ENCODE measurements at places on chromosomes 4 and X. TPM values are rescaled to one million over a fixed set of nuclear protein-coding genes. Genes with fewer than 3 reads are reported as not detected.

DNA sequence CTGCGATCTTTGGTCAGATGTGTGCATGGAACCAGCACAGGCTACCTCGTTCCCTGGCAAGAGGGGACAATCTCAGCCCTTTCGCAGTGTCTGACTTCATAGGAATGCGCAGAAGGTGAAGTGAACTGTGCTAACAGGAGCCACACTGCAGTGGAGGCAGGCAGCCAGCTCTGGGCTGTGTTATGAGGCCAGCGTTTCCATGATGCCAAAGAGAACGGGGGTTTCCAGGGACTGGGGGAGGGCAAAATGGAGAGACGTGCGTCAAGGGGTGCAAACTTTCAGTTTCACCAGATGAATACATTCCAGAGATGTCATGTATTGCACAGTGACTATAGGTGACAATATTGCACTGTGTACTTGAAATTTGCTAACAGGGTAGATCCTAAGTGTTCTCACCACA is 30.4 kb downstream of the CLDN34 start:
- no peak for DNase-seq

- DNase-seq: no peak
These were observed 1.5 kb downstream of the FHDC1 start for GRCh38 chr4:152937336-152938236.

- DNase-seq: no peak
These were observed 48.3 kb downstream of the PDK3 start for GRCh38 chrX:24513416-24513815.

DNA sequence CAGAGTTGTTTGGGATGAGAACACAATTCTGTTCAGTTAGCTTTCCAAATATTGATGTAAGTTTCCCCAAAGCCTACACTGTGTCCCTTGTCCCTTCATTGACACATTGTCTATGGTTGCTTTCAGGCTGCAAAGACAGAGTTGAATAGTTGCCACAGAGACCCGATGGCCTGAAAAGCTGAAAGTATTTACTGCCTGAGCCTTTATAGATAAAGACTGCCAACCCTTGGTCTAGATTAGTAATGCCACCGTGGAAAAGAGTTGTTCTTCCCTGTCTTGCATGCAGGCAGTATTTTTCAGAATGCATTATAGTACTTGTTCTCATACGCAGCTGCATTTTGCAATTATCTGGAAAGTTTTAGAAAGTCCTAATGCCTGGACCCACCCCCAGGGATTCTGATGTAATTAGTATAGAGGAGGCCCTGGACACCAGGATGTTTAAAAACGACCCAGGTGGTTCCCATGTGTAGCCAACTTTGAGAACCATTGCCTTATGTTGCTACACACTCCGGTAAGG is 180.8 kb downstream of the FRMPD4 start:
- DNase-seq: no peak

DNA sequence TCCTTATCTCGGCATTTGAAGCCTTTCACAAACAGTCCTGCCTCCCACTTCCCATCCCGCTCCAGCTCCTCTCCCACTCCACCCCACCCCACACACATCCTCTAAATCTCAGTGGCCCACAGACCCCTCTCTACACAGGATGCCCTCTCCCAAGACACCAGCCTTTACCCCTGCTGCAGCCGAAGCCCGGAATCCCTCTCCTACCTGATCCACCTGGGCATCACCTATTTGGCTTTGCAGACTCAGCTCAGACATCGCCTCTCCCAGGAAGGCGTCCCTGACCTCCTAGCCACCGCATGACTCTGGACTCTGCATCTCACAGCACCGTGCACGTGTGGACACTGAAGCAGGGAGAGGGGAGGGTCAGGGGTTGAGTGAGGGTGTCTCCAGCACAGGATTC is 11.5 kb downstream of the PPP2R2C start:
- DNase-seq: no peak

DNA sequence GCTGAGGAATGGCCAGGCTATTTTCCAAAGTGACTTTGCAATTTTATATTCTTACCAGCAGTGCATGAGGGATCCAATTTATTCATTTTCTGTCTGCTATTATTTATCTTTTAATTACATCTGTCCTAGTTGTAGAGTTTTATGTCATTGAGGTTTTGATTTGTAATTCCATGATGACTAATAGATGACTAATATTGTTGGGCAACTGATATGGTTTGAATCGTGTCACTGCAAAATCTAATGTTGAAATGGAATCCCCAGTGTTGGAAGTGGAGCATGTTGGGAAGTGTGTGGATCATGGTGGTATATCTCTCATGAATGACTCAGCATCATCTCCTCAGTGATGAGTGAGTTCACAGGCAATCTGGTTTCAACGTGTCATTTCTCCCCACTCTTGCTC is 201.5 kb downstream of the TBX22 start:
- no peak for DNase-seq

GRCh38 chr4:156961196-156962057 is 10.2 kb downstream of the PDGFC start:
- no peak for DNase-seq

DNA sequence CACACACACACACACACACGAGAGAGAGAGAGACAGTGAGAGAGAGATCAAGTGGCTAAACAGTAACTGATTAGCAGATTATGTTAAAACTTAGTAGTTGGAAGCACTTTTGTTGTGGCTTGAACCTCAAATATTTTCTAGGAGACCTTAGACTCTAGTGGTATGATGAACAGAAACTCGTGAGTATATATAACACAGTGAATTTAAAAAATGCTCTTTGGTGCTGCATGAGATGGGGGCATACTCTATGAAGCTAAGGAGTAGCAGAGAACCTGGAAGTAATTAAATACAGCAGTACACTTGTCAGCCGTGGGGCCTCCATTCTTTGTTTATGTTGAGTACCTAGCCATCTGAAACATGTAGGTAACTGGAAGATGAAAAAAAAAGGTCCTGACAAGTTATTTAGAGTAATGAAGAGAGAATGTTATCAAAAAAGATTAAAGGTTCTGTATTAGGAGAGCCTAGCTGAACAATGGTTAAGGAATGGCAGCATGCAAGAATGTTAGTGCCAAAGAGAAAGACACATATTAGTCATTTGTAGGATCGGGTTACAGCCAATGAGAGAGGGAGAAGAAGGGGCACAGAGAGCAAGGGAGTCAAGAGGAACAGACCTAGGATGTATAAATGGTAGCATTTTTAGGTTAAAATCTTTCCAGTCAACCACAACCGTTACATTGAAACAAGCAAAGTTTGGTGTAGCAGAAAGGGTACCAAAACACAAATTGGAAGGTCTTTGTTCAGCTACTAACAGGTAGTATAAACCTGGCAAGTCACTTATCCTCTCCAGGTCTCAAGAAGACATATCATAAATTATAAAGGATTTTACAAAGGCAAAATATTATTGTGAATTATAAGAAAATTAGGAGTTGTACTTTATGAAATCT is 316.7 kb upstream of the DIPK2B start:
- no peak for DNase-seq

GRCh38 chr4:8585721-8586212 is 5.6 kb downstream of the GPR78 start:
- no peak for DNase-seq

GRCh38 chr4:107825072-107825824 is 516 bp downstream of the SGMS2 start:
- DNase-seq: peak; percentile 22

DNA sequence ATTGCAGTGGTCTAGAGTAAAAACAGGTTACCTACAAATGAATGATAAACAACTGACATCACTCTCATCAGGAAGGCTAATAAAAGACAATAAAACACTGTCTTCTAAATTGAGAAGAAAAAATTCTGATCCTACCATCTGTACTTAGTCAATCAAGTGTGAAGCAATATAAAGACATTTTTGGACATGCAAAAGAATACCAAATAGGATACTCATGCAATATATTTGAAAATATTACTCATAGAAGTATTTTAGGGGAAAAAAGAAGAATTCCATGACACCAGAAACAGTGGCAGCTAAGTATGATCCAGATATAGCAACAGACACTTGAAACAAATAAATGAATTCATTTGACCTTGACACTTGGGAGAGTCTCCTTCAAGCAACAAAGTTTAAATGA is 63.8 kb upstream of the FAM120C start:
- no peak for DNase-seq

GRCh38 chrX:38061335-38061734 is 55.0 kb downstream of the SYTL5 start:
- DNase-seq: no peak

GRCh38 chr4:41665636-41666207 is 82.8 kb downstream of the PHOX2B start:
- DNase-seq: no peak

DNA sequence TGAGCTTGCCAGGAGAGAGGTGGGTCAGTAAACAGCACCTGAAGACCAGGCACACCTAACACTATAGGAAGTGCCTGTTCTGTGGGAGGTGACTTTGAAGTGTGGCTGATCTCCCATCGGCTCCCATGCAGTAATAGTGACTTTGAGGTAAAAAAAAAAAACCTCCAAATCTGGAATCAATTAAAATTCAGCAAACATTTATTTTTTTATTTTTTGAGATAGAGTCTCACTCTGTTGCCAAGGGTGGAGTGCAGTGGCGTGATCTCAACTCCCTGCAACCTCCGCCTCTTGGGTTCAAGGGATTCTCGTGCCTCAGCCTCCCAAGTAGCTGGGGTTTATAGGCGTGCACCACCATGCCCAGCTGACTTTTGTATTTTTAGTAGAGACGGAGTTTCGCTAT is 32.4 kb downstream of the ARHGAP10 start:
- no peak for DNase-seq

DNA sequence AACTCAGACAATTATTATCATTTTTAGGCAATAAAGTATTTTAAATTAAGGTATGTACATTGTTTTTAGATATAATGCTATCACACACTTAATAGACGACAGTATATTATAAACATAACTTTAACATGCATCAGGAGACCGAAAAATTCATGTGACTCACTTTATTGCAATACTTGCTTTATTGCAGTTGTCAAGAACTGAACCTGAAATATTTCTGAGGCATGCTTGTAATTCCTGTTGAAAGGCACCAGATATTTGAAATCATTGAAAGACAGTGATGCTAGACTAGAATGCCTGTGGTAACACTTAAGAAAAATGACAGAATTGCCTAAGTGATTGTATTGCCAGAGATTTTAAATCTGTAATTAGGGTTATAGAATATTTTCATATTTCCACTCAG is 175.6 kb upstream of the MAGEB2 start:
- DNase-seq: no peak

DNA sequence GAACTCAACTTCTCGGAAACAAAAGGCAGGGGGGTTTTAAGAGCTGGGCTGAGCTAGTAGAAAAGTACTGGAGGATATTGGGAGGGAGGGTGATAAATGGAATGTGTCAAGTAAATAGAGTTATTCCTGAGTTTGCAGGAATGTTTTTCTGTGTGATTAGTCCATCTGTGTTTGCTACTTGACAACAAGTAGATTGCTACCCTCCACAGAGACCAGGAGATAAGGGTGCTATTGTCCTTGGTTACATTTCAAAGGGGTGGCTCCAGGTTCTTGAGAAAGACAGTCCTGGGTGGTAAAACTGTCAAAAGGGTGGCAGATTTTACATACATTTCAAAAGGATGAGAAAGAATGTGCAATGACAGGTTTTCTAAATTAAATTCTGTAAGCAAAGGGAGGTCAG is 181.2 kb upstream of the PPP3CA start:
- no peak for DNase-seq

- no peak for DNase-seq
These were observed 21.9 kb downstream of the ARX start for GRCh38 chrX:24993879-24994278.

GRCh38 chr4:41933997-41934503 is 1.2 kb upstream of the TMEM33 start:
- DNase-seq: no peak

SNX25 gene
- total RNA-seq: 12.8 TPM

CDK16 gene
- 216 TPM for total RNA-seq

RNF150 gene
- total RNA-seq: 40.7 TPM

PABPC1L2A gene
- not detected for total RNA-seq

SPANXA1 gene
- not detected for total RNA-seq
